NB4 (cell line): ENCODE measurements at places on chromosomes 4 and X.

DNA sequence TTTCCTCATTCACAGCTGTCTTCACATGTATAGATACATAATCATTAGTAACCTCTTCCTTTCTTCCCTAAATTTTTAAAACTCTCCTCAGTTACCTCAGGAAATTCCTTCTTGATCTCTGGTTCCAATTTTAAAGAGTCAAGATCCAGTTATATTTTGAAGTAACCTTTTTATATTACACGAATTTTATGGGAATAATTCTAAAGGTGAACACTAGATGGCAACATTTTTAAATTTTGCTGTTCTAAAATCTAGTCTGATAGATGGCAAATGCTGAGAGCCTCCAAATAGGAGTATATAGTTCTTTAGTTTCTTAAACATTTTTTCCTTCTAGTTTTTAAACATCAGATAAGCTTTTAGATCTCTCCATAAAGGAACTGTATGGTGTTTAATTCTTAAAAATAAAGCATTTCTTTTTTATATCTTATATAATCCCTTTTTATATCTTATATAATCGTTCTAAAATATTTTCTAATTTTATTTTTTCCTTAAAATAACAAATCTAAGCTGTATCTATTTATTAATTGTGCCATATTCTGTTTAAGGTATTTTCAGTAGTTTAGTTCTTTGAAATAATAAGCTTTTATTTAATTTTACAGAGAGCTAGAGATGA is 37.9 kb upstream of the PAPSS1 start:
- DNase-seq: peak; percentile 29

- DNase-seq: no peak
Observed at GRCh38 chrX:17167915-17168314, 207.1 kb upstream of the NHS start.

- DNase-seq: peak; percentile 59
Observed at GRCh38 chr4:22515888-22516541, at the start of gene ADGRA3. ADGRA3 (minus strand) TSS chr4:22516066; CDS start chr4:22515784, 282 bp downstream.

DNA sequence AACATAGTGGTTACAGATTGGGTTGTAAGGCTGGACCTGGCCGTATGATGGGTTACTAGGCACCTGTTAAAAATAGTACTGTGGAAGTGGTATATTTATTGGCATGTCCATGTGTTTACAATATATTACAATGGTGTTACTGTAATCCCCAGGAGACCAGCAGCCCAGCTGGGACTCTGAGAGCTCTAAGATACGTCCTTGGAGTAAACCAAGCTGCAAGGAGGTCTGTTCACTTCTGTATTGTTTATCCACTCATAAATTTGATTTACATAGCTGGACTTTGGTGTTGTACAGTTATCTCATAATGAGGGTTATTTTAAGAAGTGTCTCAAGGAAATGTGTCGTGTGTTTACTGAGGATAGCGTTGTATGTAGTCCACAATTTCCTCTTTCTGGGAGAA is 93.8 kb downstream of the TBL1X start:
- peak; percentile 28 for DNase-seq

- no peak for DNase-seq
Observed at GRCh38 chr4:123297836-123298235, 98.8 kb upstream of the SPRY1 start.
